NCI-H748 treated with DMSO at 0.1 percent for 48 hours (cell line): ENCODE measurements at places on chromosomes 2 and 18.

DNA sequence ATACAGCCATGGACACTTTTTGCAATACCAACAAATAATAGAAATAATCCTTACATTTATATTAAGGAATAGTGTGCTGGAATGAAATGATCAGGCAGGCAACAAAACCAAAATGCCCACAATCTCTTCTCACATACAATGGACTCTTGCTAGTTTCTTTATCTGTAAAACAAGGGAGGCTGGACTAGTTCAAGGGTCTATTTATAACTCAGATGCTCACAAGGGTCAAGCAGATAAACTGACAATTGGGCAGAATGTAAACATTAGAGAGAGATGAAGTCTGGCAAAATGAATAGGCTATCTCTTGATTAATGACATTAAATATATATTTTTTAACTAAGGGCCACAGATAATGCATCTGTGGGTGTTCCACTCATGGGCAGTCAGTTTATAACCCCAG lies 11.4 kb downstream of the PPIL3 start:
- no peak for DNase-seq

- DNase-seq: no peak
Observed at GRCh38 chr2:170091436-170091835, 86.5 kb upstream of the MYO3B start.

- no peak for DNase-seq
Observed at GRCh38 chr2:240629619-240629967, 4.3 kb downstream of the GPR35 start.

- DNase-seq: no peak
Observed at GRCh38 chr2:156517419-156517818, 81.2 kb downstream of the GPD2 start.

DNA sequence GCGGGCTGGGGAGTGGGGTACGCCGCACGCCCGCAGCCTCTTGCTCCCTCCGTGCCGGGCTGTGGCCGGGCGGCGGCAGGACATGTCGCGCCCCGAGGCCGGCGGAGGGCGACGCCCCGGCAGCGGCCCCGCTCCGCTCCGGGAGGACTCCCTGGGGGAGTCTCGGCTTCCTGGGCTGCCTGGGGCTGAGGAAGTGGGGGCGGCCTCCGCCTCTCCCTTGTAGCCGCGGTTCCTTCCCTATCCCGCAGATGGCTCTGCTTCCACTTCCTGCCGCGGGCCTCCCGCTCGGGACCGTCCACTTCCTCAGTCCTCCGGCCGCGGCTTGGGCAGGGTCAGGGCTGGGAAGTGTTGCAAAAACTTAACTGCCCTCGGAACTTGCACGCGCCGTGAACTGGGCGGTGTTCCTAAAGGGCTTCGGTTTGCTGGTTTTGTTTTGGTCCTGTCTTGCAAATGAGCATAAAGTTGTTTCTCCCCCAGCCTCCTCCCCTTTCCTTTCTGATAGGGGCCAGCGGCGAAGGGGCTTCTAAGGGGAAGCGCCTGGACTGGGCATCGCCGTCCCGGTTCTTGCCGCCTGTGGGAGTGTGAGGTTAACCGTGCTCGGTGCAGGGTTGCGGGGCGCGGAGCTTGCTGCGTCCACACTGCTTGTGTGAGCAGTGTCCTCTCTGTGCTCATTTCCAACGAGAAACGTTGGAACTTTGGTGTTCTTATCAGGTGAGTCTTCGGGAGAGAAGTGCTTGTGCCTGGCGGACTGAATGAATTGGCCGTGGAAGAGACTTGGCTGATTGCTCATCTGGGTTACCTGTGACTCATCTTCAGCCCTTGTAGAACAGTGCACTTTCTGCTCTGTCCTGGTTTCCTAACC lies 600 bp downstream of the RALB start:
- no peak for DNase-seq
